ENCODE measurements at places on chromosomes 1 and 21.

GRCh38 chr1:1398677-1399186 is 403 bp downstream of the CCNL2 start:
- no peaks in the 10 kb centered on the region for H3K27me3 ChIP-seq
- peak overlapping the region; percentile 86 for H3K4me3 ChIP-seq
- peak overlapping the region; percentile 63 for H3K27ac ChIP-seq
- H3K4me1 ChIP-seq = peaks cover 13% of the 10 kb centered on the region
- no peak for DNase-seq

DNA sequence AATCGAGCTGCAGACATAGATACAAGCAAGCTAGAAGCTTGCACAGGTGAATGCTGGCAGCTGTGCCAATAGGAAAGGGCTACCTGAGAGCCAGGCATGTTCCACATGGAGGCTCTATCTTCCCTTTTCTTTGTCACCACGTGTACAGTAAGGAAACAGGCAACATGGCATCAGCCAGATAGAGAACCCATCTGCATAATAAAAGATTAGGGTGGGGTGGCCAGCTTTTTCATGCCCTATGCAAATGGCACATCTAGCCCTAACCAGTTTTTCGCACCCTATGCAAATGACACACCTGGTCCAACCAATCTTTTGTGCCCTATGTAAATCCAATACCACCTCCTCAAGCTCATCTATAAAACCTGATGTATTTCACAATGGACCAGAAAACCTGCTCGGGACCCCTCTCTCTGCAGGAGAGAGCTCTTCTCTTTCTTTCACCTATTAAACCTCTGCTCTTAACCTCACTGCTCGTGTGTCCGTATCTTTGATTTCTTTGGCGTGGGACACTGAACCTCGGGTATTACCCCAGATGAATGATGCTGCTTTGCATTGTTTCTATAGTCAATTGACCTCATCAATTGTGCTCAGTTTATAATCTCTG is 93.9 kb downstream of the SLC30A10 start:
- DNase-seq = no peak
- no peaks in the 10 kb centered on the region for H3K36me3 ChIP-seq
- H3K4me1 ChIP-seq = no peaks in the 10 kb centered on the region
- no peak overlapping the region for H3K4me3 ChIP-seq
- H3K27ac ChIP-seq = no peak overlapping the region
- no peaks in the 10 kb centered on the region for H3K27me3 ChIP-seq

- DNase-seq = no peak
- no peaks in the 10 kb centered on the region for H3K27me3 ChIP-seq
- no peak overlapping the region for H3K4me3 ChIP-seq
- H3K27ac ChIP-seq = no peak overlapping the region
- H3K36me3 ChIP-seq = no peaks in the 10 kb centered on the region
Measured at GRCh38 chr1:183052861-183053260, 29.6 kb downstream of the LAMC1 start.

GRCh38 chr1:207188901-207189300 is 84.9 kb downstream of the C4BPA start:
- no peak for DNase-seq
- H3K4me3 ChIP-seq = no peak overlapping the region
- no peaks in the 10 kb centered on the region for H3K36me3 ChIP-seq
- H3K4me1 ChIP-seq = no peaks in the 10 kb centered on the region
- no peaks in the 10 kb centered on the region for H3K27me3 ChIP-seq

DNA sequence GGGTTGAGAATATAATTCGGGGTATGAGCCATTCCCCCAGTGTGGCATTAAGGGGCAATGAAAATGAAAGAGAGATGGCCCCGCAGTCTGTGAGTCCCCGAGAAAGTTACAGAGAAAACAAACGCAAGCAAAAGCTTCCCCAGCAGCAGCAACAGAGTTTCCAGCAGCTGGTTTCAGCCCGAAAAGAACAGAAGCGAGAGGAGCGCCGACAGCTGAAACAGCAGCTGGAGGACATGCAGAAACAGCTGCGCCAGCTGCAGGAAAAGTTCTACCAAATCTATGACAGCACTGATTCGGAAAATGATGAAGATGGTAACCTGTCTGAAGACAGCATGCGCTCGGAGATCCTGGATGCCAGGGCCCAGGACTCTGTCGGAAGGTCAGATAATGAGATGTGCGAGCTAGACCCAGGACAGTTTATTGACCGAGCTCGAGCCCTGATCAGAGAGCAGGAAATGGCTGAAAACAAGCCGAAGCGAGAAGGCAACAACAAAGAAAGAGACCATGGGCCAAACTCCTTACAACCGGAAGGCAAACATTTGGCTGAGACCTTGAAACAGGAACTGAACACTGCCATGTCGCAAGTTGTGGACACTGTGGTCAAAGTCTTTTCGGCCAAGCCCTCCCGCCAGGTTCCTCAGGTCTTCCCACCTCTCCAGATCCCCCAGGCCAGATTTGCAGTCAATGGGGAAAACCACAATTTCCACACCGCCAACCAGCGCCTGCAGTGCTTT is 9.4 kb downstream of the PROX1 start:
- no peaks in the 10 kb centered on the region for H3K27me3 ChIP-seq
- DNase-seq = no peak
- peaks cover 3% of the 10 kb centered on the region for H3K36me3 ChIP-seq
- H3K27ac ChIP-seq = no peak overlapping the region

DNA sequence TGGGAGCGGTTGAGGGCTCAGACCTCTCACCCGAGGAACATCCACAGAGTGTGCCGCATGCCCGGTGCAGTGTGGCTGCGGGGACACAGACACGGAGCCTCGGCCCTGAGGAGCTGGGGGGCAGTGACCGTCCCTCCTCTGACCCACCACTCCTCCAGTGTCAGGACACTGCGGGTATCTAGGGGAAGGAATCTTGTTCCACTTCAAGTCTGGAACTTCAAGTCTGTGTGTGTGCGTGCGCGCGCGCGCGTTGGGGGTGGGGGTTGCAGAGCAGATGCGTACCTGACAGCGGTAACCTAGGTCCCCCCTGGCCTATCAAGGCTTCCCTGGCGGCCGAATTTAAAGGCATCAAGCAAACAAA is 17.3 kb downstream of the PCSK9 start:
- H3K4me1 ChIP-seq = no peaks in the 10 kb centered on the region
- H3K27me3 ChIP-seq = no peaks in the 10 kb centered on the region
- H3K4me3 ChIP-seq = no peak overlapping the region
- no peaks in the 10 kb centered on the region for H3K36me3 ChIP-seq
- H3K27ac ChIP-seq = no peak overlapping the region

DNA sequence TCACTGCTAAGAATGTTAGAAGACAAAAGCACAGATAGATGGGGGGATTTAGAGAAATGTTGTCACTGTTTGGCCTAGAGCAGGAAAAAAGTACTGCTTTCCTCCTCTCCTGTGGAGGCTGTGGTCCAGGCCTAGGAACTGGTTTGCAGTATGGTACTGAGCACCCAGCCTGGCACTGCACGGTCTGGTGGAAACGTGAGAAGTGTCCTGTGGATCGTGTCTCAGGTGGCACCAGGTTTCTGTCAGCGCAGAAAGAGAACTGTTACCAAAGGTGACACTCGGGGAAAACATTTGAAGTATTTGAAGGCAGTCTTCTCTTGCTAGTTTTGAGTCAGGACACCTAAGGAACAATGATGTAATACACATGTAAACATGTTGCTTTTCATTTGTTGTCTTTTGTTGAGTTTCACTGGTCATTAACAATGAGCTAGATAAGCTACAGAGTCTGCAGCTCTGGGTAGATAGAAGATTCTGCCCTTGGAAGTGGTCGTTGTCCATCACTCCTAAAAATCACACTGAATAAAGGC is 63.0 kb downstream of the B3GALNT2 start:
- no peak overlapping the region for H3K4me3 ChIP-seq
- H3K27ac ChIP-seq = no peak overlapping the region
- no peak for DNase-seq

GRCh38 chr1:197178998-197179397 is 32.5 kb upstream of the ASPM start:
- H3K27ac ChIP-seq = no peak overlapping the region
- peaks cover 6% of the 10 kb centered on the region for H3K36me3 ChIP-seq
- H3K27me3 ChIP-seq = no peaks in the 10 kb centered on the region
- H3K4me1 ChIP-seq = no peaks in the 10 kb centered on the region
- H3K4me3 ChIP-seq = no peak overlapping the region
- DNase-seq = no peak

- H3K4me3 ChIP-seq = no peak overlapping the region
- H3K27me3 ChIP-seq = no peaks in the 10 kb centered on the region
- H3K4me1 ChIP-seq = no peaks in the 10 kb centered on the region
- H3K36me3 ChIP-seq = peaks cover 5% of the 10 kb centered on the region
Measured at GRCh38 chr1:156233426-156234127, 8.4 kb upstream of the BGLAP start.

GRCh38 chr1:11134251-11134897 is 34.7 kb upstream of the EXOSC10 start:
- no peak overlapping the region for H3K4me3 ChIP-seq
- no peak for DNase-seq
- H3K36me3 ChIP-seq = peaks cover 14% of the 10 kb centered on the region
- H3K27me3 ChIP-seq = no peaks in the 10 kb centered on the region
- no peak overlapping the region for H3K27ac ChIP-seq
- H3K4me1 ChIP-seq = peaks cover 3% of the 10 kb centered on the region
